ENCODE measurements at places on chromosomes 4 and X.
A peak's percentile ranks its signal among the peaks of the same experiment; 100 is the strongest.

DNA sequence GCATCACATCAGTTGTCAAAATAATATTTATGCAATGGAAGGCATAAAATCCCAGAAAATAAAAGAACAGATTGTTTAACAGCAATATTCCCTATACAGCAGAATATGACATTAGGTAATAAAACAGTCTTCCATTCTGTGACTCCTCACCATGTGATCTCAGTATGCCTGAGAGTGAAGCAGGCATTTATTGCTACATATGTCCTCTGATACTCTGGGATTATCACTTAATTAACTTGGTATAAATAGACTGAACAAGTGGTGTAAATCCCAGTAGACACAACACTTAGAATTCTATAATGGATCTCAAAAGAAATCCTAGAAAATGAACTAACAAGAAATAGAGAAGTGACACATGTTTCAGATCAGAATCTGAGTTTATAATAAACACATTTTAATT, 841.3 kb downstream of the PDHA2 start:
- DNase-seq = no peak

DNA sequence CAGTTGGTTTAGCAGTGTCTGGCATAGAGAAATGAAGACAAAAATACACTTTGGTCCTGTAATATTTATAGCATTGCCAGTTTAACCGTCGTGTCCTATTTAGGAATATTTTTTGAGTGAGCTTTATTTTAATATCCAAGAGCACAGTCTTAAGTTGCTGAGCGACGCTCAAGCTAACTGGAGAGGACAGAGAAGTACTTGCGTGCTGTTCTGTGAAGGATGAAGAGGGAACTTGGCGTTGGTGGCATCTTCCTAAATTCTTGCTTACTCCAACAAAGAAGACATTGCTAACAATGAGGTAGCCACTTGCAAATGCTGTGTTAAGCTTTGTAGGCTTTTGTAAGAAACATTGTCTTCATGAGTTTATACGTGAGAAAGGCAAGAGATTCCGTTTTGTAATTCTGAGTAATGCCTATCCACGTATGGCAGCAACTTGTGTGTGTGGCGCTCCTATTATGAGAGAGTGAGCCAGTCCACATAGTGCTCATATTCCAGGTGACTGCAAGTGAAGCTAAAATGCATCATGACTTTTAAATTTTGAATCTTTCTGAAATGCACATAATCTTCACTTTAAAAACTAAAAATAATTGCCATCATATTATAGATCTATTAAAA, 50.6 kb downstream of the SYNPO2 start:
- DNase-seq = no peak

- DNase-seq = no peak
These were observed 234.7 kb downstream of the LDB2 start for GRCh38 chr4:16663732-16664131.

GRCh38 chrX:105765691-105766090, 56.6 kb upstream of the NRK start:
- no peak for DNase-seq

GRCh38 chr4:154958621-154959358, 177.7 kb downstream of the RBM46 start:
- no peak for DNase-seq

GRCh38 chrX:32280921-32281320, 930.4 kb downstream of the DMD start:
- DNase-seq = no peak

DNA sequence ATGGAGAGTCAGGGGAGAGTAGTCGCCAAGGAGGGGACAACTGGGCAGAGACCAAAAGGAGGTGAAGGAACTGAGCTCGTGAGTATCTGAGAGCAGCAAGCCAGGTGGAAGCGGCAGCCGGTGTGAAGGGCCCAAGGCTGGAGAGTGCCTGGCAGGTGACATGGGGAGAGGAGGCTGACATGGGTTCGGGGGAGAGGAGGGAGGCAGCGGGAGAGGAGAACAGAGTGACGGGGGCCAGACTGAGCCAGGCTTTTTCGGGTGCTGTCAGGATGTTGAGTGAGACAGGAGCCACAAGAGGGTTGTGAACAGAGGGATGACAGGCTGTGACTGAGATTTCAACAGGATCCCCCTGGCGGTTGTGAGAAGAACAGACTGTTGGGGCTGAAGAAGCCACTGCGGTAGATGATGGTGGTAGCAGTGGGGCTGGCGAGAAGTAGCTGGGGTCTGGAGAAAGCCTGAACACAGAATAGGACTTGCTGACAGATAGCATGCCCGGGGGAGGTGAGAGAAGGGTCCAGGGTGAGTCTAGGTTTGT, 5.7 kb downstream of the ELK1 start:
- DNase-seq = no peak

- DNase-seq = peak; percentile 80
These were observed 782 bp downstream of the PITX2 start for GRCh38 chr4:110621839-110622751.

DNA sequence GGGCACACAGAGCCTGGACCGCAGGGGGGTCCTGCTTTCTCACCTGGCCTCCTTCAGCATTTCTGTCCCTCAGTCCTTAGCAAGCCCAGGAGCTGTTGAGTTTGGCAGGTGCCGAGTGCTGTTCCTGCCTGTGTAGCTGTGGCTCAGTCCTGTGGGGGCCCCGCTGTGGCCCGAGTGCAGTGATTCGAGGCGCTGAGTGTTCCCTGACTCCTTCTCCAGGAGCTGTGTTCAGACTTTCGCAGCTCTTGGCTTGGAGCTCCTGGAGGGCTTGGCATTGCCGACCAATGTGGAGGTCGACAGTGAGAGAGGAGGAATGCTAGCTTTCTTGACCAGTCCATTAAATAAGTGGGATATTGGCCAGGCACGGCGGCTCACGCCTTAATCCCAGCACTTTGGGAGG, 50.1 kb upstream of the MSANTD1 start:
- DNase-seq = peak; percentile 69

Data from lower leg skin (tissue), 4 donors.